ENCODE measurements at places on chromosomes 6 and 20.

GRCh38 chr6:46370622-46371021 is 120.6 kb downstream of the RCAN2 start:
- no peak for DNase-seq

- DNase-seq: no peak
Observed at GRCh38 chr20:5880326-5880725, 70.0 kb downstream of the TRMT6 start.

DNA sequence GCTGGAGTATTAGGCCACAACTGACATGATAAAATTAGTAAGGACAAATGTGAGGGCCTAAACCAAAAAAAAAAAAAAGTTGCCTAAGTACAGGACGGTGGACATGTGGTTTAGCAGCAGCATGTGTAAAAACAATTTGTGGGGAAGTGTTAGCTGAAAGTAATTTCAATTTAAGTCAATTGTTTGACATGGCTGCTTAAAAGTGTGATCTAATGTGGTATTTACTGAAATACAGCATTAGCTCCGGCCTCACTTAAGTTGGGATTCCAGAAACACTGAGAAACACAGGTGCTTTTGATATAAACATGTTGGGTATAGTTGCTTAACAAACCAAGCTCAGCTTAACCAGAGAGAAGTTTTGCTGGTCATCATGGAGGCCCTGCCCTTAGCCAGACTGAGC is 119.7 kb downstream of the FYN start:
- DNase-seq: no peak

DNA sequence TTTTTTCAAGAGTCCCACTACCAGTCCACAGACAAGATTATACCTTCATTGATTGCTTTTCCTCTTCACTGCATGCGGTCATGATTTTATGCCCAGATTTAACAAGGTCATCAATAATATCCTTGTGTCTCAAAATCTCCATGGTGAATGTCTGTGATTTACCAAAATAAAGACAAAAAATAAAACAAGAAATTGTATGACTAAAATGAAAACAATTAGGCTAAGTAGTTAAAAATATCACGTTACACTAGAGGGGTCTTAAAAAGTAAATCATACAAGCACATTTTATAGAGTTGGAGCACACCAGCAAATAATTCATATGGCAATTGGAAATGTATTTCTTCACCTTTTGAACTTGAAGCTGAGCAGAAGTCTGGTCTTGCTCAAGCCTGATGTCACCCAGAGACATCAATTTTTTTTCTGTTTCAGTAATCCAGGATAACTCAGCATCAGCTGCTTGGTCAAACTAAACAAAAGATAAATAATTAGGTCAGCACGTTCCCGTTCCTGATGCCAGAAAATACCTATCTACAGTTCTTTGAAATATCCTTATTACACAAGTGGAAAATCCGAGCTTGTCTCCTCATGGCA is 125.4 kb downstream of the DST start:
- no peak for DNase-seq

GRCh38 chr6:73250016-73250415 is 13.0 kb downstream of the KHDC1 start:
- DNase-seq: no peak

DNA sequence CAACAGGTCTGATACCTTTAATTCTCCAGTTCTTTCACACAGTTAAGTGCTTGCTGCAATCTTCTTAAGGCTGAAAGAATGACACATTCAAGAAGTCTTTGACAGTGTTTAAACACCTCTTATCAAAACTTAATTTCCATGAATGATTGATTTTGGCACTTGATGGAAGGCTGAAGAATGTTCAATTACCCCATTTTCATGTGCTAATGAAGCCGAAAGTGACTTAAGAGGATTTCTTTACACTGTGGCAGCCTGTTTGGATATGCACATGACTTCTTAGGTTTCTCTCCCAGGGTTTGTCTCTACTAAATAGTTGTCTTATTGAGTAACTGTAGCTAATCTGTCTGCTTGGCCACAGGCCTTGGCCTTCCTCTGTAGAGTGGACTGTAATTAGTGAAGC is 81.1 kb upstream of the PRDM1 start:
- no peak for DNase-seq

- DNase-seq: no peak
Observed at GRCh38 chr6:164108869-164109769, 694.6 kb downstream of the QKI start.

DNA sequence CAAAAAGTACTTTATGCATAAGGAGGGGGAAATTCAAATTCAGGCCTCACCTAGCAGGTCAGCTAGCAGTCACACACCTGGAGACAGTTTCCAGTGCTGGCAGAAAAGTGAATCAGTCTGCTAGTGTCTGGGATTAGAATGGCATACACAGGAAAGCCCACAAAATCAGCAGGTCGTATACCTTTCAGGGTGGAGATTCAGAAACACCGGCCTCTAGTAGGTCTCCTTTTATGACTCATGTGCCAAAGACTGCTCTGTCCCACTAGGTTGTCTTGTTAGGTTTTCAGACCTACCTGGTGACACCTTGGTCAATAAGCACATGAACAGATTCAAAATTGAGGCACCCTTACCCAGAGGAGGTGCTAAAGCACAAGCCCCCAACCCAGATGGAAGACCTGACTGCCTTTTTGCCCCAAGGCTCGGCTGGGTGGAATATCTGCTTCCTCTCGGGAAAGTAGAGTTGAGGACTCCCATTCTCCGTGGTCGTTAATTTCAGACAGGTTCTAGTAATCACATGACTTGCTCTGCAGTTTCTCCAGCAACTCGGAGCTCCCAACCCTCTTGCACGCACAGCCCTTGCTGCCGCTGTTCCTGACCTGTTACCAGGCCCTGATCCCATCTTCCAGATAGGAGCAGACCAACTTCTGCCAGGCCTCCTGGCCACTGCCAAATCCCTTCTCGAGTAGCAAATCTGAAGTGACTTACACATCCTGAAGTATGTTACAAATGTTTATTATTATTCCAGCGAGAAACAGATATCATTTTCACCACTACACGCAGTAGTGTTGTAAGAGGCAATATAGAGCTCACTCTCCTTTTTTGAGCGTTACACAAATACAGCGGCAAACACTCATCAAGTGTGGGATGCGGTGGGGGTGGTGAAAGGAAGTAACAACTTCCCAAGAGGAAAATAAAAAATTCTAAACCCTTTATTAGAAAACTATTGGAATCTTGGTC is 46.6 kb downstream of the AGPAT4 start:
- no peak for DNase-seq

DNA sequence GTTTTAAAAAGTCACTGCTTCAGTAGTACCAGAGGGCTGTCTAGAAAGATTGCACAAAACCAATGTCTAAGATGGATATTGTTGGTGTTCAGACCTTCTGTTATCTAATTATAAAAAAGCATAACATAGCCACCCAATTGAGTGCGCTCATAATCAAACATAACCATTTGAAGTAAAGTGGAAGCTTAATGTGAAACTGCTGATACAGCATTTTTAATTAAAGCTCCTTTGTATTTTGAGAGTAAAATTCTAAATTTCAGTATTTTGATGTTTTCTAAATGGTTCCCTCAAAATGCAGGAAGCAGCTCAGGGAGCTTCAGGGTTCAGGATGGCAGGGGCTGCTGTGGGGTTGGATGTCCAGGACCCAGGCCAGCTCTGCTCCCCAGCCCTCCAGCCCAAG is 291.8 kb upstream of the ZFP64 start:
- DNase-seq: no peak

DNA sequence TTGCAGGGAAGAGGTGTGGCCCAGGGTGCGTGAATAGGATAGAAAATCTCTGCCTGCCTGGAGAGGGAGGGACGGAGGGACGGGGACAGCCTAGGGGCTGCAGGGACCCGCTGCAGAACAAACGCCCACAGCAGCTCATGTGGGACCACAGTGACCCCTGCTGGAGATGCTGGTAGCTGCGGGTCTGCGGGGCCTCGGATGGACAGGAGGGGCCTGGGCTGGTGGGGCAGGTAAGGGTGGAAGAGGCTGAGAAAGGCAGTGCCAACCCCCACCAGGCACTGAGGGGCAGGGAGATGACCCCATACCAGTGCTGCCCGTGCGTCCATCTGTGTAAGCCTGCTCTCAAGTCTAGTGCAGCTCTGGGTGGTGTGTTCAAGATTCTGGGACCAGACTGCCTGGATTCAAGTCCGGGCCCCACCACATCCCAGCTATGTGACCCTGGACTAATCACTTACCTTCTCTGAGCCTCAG is 39.4 kb downstream of the KIAA1755 start:
- DNase-seq: peak; percentile 50

- no peak for DNase-seq
Observed at GRCh38 chr6:57024775-57025174, 21.7 kb upstream of the KIAA1586 start.

DNA sequence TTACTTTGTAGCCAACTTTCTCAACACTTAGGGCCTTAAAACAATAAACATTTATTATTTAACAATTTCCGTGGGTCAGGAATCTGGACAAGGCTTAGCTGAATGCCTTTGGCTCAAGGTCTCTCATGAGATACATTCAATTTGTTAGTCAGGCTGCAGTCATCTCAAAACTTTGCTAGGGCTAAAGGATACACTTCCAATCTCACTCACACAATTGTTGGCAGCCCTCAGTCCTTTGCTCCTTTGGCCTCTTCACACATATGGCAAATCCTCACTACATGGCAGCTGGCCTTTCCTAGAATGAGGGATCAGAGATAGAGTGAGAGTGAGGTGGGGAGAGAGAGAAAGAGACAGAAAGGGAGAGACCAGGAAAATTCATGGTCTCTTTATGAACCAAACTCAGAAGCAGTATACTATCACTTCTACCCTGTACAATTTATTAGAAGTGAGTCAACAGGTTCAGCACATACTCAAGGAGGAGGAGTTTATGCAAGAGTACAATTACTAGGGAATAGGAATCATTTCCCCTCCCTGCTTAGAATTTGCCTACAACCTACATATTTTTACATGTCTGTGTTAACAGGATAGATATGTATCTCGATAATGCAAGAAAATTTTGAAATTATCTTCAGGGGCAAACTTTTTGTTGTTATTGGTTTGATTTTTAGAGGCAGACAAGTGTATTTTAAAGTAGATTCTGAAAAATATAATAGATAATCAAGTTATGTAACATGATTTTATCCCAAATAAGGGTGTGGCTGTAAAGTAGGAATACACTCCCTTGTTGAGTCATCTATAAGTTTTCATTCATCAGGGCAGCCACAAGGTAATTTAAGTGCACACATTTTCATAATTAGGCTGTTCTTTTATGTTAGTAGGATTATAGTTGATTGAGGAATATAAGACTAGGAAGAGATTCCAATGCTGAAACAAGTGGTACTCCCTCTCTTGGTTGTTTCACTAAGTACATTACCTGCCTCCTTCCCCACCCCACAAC is 85.9 kb upstream of the HMGCLL1 start:
- DNase-seq: no peak

GRCh38 chr6:136614350-136614749 is 64.1 kb upstream of the MAP7 start:
- no peak for DNase-seq

DNA sequence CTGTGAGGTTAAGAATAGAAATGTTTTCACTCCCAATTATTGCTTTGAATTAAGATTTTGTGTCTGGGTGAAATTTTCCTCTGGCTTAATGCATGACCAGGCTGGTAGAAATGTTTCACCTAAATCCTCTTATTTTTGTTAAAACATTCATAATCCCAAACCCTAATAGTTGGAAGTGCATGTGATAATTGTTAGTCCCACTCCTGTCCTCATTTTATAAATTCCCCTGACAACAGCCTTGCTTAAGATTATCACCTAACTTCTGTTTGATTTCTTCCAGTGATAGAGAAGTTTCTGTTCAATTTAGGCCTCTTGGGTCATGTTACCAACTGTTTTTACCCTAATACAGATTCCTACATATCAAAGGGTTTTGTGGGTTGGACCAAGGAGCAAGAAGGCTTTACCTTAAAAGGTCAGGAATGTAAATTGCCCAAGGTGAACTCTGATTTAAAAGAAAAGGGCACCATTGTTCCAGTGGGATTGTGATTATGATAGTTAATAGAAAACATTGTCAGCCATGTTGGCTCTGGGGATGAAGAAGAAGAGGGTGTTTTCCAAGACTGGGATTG is 158.7 kb upstream of the CENPW start:
- DNase-seq: no peak

- no peak for DNase-seq
Observed at GRCh38 chr6:139533171-139533570, 158.7 kb upstream of the CITED2 start.

DNA sequence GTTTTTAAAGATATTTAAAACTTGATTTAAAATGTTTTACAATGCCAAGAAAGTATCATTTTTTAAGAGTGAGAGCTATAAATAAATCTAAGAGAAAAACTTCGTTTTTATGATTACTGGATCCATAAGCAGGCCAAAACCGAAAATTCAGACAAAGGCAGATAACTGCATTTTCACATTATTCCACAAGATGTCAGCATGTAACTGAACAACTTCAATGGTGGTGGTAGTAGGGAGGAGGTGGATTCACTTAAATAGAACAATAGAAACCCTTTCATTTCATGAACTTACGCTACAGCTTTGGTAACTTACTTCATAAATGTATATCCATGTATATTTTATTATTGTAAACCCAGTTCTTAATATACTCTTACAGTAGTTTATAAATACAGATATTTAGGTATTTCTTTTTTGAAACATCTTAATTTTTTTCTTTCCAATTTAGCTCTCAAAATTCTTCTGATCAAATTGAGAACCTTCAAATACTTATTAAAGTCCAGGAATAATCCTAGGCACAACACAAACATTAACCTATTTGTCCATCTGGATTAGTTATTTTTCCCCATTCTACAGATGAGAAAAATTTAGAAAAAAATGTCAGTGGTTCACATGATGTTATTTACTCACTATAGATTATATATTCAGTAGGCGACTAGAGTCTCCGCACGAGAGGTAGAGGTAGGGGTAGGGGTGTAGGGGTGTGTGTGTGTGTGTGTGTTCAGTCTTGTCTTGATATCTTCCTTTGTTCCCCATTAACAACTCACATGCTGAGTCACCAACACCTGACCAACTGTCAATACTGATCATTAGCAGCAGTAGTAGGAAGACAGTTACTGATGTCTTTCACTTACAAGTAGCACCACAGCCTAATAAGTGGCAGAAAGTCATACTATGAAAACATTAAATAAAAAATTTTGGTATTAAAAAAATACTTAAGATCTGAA is 111.5 kb downstream of the ARHGAP18 start:
- DNase-seq: no peak

- DNase-seq: no peak
Observed at GRCh38 chr6:12009876-12010634, 2.1 kb upstream of the HIVEP1 start.

- no peak for DNase-seq
Observed at GRCh38 chr6:54602591-54602990, 244.0 kb upstream of the FAM83B start.

GRCh38 chr6:165751486-165751885 is 88.4 kb upstream of the PDE10A start:
- no peak for DNase-seq

- no peak for DNase-seq
Observed at GRCh38 chr20:20480689-20481088, 112.8 kb downstream of the INSM1 start.

- DNase-seq: no peak
Observed at GRCh38 chr20:10521836-10522235, 86.7 kb downstream of the SLX4IP start.
